ENCODE measurements at places on chromosomes 5 and 9.

DNA sequence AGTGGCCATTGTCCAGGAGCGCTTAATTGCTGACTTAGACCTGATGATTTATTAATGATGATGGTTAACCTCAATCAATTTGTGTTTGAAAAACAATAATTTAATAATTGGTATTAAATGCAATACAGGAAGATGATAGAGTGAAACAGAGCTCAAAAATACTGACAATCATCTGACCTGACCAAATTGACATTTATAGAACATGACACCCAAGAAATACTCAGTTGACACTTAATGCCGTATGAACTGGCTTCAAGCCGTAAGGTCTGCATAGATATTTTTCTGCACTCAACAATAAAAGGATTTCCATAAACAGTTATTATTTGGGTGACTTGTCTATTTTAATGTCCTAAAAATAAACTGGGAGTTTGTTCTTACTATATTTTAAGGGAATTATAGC, 159.2 kb downstream of the TRIO start:
- H3K4me3 ChIP-seq = no peak overlapping the region
- no peak for DNase-seq
- H3K27ac ChIP-seq = no peak overlapping the region
- no peaks in the 10 kb centered on the region for H3K27me3 ChIP-seq
- peaks cover 50% of the 10 kb centered on the region for H3K36me3 ChIP-seq

GRCh38 chr9:38373679-38374078, 18.8 kb upstream of the ALDH1B1 start:
- no peak overlapping the region for H3K27ac ChIP-seq
- no peaks in the 10 kb centered on the region for H3K27me3 ChIP-seq
- no peak overlapping the region for H3K4me3 ChIP-seq

- no peaks in the 10 kb centered on the region for H3K4me1 ChIP-seq
- no peak overlapping the region for H3K27ac ChIP-seq
- no peak overlapping the region for H3K4me3 ChIP-seq
- DNase-seq = no peak
- no peaks in the 10 kb centered on the region for H3K27me3 ChIP-seq
Measured at GRCh38 chr5:118545470-118545869, 442.9 kb downstream of the DTWD2 start.

DNA sequence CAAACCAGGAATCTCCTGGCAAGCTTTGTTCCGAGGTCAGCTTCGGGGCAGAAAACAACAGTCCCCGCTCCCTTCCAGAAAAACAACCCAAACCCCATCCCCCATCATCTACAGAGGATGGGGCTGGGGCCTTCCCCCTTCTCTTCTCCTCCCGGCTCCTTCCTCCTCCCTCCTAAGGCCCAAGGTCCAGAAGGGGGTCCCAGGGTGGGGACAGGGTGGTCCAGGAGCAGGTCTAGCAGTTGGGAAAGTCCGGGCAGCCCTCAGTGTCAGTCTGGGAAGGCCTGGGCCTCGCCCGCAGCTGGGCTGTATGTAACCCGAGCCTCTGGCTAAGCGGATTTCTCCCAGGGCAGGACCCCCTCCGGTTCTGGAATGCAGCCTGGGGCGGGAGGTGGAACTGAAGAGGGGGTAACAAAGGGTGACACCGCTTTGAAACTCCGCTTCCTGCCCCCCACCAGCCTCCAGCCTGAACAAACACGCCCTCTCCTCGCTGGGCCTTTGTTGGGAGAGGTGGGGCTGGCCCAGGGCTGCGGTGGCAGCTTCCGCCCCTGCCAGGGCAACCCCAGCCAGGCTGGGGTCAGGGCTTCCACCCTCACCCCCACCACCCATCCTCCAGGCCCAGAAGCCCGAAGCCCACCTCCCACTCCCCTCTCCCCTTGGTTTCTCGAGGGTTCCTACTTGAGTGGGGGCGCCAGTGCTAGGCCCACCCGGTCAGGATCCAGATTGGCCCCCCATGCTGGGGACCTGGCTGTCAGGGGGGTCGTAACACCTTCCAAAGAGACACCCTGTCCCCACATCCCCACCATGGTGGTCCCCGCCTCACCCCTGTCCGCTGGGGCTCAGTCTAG, 63.5 kb downstream of the C9orf50 start:
- no peaks in the 10 kb centered on the region for H3K36me3 ChIP-seq
- peak; percentile 63 for DNase-seq
- H3K27ac ChIP-seq = peak overlapping the region; percentile 66
- peaks cover 51% of the 10 kb centered on the region for H3K4me1 ChIP-seq
- no peak overlapping the region for H3K4me3 ChIP-seq

DNA sequence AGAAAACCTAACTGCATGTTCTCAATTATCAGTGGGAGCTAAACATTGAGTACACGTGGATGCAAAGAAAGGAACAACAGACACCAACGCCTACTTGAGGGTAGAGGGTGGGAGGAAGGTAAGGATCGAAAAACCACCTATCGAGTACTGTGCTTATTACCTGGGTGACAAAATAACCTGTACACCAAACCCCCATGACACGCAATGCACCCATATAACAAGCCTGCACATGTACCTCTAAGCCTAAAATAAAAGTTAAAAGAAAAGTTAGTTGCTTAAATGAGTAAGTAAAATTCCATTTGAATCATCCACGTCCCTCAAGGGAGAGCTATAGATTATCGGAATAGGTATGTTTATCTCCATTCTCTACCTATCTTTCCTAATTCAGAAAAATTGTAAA, 210.2 kb upstream of the ADCY2 start:
- H3K4me3 ChIP-seq = no peak overlapping the region
- H3K27ac ChIP-seq = no peak overlapping the region
- DNase-seq = no peak

GRCh38 chr5:33743099-33743498, 148.7 kb downstream of the ADAMTS12 start:
- no peaks in the 10 kb centered on the region for H3K27me3 ChIP-seq
- no peak for DNase-seq
- H3K27ac ChIP-seq = no peak overlapping the region
- H3K4me1 ChIP-seq = no peaks in the 10 kb centered on the region
- no peak overlapping the region for H3K4me3 ChIP-seq
- H3K36me3 ChIP-seq = no peaks in the 10 kb centered on the region

GRCh38 chr9:93415176-93415690, 36.3 kb upstream of the FAM120A start:
- no peak for DNase-seq
- no peaks in the 10 kb centered on the region for H3K4me1 ChIP-seq
- no peak overlapping the region for H3K27ac ChIP-seq
- H3K27me3 ChIP-seq = no peaks in the 10 kb centered on the region
- H3K36me3 ChIP-seq = no peaks in the 10 kb centered on the region

- H3K27me3 ChIP-seq = peaks cover 36% of the 10 kb centered on the region
- no peak for DNase-seq
- H3K36me3 ChIP-seq = no peaks in the 10 kb centered on the region
- no peak overlapping the region for H3K27ac ChIP-seq
Measured at GRCh38 chr5:33894566-33894965, 2.8 kb upstream of the ADAMTS12 start.

DNA sequence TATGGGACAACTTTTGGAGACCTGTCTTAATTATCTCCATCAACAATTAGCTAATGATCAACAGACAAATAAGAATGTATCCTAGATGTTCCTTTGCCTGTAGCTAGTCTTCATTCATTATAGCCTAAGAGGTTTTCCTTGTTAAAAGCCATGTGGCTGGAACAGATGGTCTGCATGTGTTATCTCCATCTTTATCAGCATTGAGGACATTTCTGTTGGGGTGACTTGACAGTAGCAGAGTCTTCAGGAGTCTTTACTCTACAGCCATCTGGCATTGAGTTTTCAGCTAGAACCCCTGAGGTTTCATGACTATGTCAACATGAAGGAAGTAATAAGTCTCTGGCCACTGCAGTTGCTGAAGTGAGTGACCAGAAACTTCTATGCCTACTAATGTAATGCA, 106.6 kb upstream of the TLE4 start:
- H3K4me3 ChIP-seq = no peak overlapping the region
- no peaks in the 10 kb centered on the region for H3K4me1 ChIP-seq

- peak overlapping the region; percentile 71 for H3K27ac ChIP-seq
- peak; percentile 70 for DNase-seq
- H3K4me3 ChIP-seq = no peak overlapping the region
- no peaks in the 10 kb centered on the region for H3K36me3 ChIP-seq
- no peaks in the 10 kb centered on the region for H3K27me3 ChIP-seq
Measured at GRCh38 chr5:73673161-73673591, 47.2 kb downstream of the ARHGEF28 start.

GRCh38 chr9:137705906-137706305, 87.1 kb downstream of the EHMT1 start:
- no peaks in the 10 kb centered on the region for H3K4me1 ChIP-seq
- H3K27ac ChIP-seq = no peak overlapping the region
- DNase-seq = no peak
- no peak overlapping the region for H3K4me3 ChIP-seq
- no peaks in the 10 kb centered on the region for H3K27me3 ChIP-seq

- H3K36me3 ChIP-seq = no peaks in the 10 kb centered on the region
- no peaks in the 10 kb centered on the region for H3K4me1 ChIP-seq
- peaks cover 15% of the 10 kb centered on the region for H3K27me3 ChIP-seq
Measured at GRCh38 chr5:149251546-149251945, 20.1 kb upstream of the AFAP1L1 start.

DNA sequence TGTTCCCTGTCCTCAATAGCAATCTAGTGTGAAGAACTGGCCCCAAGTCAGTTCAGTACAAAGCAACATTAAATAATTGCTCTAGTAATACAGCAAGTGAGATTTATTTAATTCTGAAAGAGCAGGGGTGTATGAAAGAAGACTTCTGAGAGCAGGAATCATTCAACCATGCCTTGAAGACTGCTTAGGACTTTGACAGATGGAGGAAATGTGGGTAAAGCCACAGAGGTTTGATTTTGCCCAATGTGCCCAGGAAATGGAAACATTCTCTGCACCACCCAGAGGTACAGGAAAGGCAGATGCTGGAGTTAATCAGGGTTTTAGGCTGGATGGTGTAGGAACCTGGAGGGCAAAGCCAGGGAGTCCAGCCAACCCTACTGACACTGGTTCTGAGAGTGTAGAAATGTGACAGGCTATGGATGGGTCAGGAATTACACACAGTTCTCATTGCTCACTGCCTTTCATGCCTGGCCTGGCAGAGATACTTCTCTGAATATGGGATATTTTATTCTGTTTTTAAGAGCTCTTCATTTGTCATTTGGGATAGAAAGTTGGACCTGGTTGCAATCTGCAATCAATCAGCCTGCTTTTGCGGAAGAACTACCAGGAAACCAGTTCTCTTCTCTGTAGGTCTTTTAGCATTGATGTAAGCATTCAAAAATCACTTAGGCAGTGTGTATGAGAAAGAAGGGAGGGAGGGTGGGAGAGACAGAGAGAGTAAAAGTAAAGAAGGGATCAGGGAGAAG, 88.3 kb downstream of the BRINP1 start:
- no peaks in the 10 kb centered on the region for H3K36me3 ChIP-seq
- peaks cover 6% of the 10 kb centered on the region for H3K27me3 ChIP-seq
- H3K4me3 ChIP-seq = no peak overlapping the region
- no peaks in the 10 kb centered on the region for H3K4me1 ChIP-seq
- no peak overlapping the region for H3K27ac ChIP-seq

- no peak overlapping the region for H3K27ac ChIP-seq
- peaks cover 3% of the 10 kb centered on the region for H3K27me3 ChIP-seq
- H3K36me3 ChIP-seq = no peaks in the 10 kb centered on the region
- no peaks in the 10 kb centered on the region for H3K4me1 ChIP-seq
- H3K4me3 ChIP-seq = no peak overlapping the region
Measured at GRCh38 chr9:126157423-126157822, 169.2 kb upstream of the MVB12B start.

DNA sequence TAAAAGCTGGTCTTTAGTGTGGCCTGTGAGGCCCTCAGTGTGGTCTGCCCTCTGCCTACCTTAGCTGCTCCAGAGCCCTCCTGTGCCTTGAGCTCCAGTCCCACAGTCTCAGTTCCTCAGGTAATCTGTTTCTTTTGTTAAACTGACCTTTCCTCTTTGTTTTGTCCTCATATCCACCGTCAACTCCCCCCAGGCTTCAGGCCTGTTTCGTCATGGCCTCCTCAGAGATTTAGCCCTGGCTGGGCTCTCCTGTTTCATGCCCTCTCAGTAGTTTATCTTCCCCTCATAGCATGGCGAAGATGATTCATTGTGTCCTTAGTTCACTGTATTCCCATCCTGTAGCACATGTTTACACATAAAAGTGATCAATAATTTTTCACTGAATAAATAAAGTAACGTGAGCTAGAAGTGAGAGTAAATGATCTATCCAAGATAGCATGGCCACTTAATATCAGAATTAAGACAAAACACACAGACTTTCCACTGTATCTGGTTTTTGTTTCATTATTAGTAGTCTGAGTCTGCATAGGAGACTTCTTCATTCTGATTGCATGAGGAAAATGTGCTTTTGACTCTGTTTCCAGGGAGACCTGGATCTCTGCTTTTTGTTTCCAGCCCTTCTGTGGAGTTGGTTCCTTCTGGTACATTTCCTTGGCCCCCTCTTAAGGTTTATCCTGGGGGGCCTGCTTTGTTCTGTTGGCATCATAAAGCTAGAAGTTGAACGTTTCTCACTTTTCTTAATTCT, 70.5 kb downstream of the SNX24 start:
- no peaks in the 10 kb centered on the region for H3K27me3 ChIP-seq
- H3K27ac ChIP-seq = peak overlapping the region; percentile 36
- H3K4me3 ChIP-seq = no peak overlapping the region
- no peak for DNase-seq
- H3K4me1 ChIP-seq = no peaks in the 10 kb centered on the region

- H3K4me3 ChIP-seq = no peak overlapping the region
- peaks cover 14% of the 10 kb centered on the region for H3K4me1 ChIP-seq
- H3K27ac ChIP-seq = peak overlapping the region; percentile 88
Measured at GRCh38 chr9:95284162-95285080, 33.1 kb downstream of the FANCC start.

GRCh38 chr5:140043508-140043872, 391 bp upstream of the NRG2 start:
- DNase-seq = no peak
- H3K27me3 ChIP-seq = peaks cover 69% of the 10 kb centered on the region
- no peaks in the 10 kb centered on the region for H3K36me3 ChIP-seq

GRCh38 chr5:149694007-149694406, 36.1 kb upstream of the PPARGC1B start:
- no peak overlapping the region for H3K27ac ChIP-seq
- no peaks in the 10 kb centered on the region for H3K27me3 ChIP-seq
- no peaks in the 10 kb centered on the region for H3K36me3 ChIP-seq
- H3K4me1 ChIP-seq = no peaks in the 10 kb centered on the region
- no peak for DNase-seq

DNA sequence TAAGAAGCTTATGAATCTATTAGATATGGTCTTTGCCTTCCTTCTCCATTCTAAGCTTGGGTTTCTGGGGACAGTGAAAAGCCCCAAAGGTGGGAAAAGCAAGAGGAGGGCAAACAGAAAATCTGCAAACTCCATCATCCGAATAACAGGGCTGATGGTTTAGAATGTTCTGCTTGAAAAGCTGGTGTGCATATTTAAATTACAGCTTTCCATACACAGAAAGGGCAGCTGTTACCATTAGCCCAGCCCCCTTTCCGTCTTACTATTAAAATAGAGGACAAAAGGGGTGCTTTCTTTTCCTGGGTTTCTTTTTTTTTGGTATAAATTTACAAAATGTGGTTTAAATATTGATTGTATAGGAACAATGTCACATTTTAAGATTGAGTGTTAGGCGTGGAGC, 22.0 kb downstream of the INSYN2B start:
- no peak for DNase-seq
- no peak overlapping the region for H3K27ac ChIP-seq
- H3K36me3 ChIP-seq = no peaks in the 10 kb centered on the region
- peaks cover 3% of the 10 kb centered on the region for H3K27me3 ChIP-seq
- no peak overlapping the region for H3K4me3 ChIP-seq

Measured in large intestine (tissue), 12 donors.